Foreskin fibroblast (primary cell): ENCODE measurements at places on chromosomes 2 and 18.

GRCh38 chr2:79327460-79327859, 167.9 kb upstream of the REG3A start:
- no peak for DNase-seq

DNA sequence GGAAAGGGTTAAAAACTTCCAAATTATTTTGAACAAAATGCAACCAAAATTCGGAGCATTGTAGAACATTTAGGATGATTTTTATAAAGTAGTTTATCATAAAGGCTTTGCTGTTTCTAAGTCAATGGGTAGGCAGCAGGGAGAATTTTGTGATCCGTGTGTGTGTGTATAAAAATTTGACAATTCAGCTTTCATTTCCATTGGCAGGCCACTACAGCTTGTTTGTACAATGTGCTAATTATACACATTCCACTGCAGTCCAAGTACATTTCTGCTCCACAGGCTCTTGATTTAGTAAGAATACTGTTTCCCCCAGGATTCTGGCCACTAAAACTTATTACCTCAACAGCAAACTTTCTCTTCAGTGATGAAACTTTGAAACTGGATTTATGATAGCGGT, 71.8 kb upstream of the LTBP1 start:
- no peak for DNase-seq

- DNase-seq, result no peak
These were observed 108.6 kb upstream of the RNF152 start for GRCh38 chr18:62001396-62001795.

DNA sequence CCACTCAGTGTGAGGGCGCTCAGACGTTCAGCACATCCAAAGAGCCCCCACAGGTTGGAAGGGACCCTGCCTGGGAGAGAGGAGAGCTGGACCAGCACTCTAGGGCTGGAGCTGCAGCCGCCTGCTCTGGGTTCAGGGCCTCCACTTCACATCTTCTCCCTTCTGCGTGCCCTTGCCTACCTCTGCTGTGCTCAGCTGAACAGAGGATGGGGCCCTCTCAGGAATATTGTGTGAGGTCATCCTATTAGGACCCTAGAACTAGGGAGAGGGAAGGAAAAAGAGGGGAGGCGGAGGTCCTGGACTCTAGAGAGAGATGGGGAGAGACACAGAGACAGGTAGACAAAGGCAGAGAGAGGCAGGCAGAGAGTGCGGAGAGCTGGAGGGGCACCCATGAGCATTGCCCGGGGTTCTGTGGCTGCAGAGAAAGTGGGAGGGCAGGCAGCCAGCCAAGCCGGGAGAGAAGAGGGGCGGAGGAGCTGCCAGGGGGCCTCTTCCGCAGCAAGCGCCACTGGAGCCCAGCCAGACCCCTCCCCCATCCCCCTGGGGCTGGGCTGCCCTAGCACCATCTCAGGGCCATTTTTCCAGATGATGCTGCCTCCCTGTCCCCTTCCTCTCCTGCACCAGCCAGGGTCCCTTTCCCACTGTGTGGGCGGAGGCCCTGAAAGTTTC, 8.3 kb upstream of the TNS1 start:
- no peak for DNase-seq

GRCh38 chr18:54948350-54948837, 10.9 kb downstream of the CCDC68 start:
- no peak for DNase-seq

- no peak for DNase-seq
These were observed 366.3 kb downstream of the SETBP1 start for GRCh38 chr18:45046961-45047360.

DNA sequence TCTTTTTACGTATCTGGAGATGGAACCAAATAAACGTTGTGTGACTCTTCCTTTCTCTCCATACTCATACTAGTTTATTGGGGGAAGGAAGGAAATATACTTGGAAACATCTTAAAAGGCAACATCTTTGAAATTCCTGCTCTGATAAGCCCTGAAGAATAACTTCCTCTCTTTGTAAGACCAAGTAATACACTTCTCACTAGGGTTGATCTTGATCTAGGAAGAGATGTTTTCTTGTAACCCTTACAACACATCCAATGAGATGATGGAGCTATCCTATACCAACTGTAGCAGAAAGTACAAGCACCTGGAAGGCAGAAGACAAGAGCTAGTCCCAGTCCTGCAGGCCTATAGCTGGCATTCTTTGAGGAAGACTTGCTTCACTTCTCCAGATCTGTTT, 2.0 kb downstream of the ANKRD44 start:
- no peak for DNase-seq

DNA sequence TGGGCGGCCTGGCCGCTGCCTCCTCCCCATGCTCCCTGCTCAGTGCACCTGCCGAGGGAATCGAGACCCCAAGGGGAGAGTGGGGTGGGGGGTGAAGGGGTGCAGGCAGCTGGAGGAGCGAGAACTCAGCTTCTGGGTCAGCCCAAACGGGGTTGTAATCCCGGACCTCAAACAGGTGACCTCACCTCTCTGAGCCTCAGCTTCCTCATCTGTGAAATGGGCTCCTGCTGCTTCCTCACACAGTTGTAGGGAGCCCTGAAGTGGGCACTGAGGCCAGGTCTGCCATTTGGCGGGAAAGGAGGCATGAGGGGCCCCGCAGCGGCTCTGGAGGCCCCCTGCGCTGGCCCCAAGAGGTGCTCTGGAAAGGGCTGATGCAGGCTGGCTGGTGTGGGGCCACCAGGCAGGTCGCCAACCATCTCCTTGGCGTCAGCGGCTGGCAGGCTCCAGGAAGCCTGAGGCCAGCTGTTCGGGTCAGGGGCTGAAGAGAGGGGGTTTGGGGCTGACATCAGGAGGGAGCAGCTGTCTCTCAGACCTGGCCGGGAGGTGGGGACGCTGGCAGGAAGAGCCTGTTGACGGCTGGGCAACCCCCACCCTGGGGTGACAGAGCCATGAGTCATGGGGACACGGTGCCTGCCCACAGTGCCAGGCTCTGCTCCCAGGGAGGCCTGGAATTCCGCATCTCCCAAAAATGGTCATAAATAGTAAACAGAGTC, 4.9 kb downstream of the KLHL30 start:
- peak; percentile 76 for DNase-seq

DNA sequence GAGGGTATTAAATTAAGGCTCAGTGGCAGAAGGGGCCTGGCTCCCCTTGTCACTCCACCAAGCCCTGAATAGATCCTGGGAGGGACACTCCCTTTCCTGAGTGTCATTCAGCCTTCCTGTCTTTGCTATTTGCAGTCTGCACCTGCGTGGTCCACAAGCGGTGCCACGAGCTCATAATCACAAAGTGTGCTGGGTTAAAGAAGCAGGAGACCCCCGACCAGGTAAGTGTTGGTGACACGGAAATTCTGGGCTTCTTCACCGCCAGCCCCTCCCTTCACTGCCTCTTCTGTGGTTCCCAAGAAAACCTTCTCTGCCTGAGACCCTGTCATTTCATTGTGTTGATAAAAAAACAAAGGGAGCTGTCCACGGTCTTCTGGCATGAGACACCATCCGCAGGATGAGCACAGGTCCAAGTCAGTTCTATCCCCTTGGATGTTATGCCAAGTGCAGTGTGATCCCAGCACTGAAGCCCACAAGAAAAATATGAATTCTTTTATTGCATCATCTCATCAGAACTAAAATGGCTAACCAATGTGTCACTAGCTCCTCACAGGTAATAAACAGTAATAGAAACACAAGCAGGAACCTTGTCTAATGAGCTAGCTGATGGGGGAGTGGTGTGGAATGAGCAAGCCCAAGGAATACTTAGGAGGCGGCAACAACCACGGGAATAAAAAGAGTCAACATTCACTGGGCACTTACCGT, 316.9 kb upstream of the EPAS1 start:
- no peak for DNase-seq

DNA sequence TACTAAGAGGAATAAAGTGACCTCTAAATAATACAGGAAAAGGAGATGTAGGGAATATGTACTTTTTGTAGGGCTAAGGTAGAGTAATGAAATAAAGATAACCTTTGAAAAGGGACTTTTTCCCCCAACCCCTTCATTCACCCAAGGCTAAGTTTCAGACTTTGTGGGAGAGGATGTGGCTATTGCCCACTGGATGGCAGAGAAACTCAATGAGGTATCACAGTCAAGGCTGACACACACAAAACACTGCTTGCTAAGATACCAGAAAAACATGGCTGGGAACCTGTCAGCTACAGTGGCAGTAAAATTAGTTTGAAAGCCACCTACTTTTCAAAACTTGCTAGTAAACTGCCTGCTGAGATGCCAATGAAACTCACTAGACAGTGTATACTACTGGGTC, 158.8 kb upstream of the WDSUB1 start:
- DNase-seq, result no peak

DNA sequence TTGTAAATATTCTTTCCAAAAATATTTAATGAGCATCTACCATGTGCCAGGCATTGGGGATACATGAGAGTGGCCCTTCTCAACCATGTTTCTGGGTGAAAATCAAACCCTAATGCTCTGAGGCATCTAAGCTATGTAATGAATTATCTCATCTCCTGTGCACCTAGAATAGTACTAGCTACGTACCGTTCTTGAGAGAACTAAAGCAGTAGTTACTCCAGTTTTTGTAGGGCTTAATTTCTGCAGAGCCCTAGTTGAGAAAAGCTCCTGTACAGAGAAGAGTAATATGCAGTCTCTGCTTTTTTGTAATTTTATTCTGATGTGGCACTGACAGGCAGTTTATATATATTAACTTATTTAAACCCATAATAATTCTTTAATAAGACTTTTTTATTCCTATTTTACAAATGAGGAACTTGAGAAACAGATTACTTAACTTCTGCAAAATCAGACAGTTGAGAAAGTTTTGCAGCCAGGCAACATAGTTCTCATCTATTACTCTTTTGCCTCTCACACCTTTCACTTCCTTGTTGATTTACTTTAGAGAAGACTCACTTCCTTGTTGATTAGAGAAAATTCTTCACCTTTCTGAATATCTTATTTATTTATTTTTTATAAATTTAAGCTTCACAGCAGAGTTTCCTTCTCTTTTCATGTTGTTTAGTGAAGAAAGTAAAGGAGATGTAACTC, 3.1 kb downstream of the SPOPL start:
- DNase-seq, result no peak

GRCh38 chr2:72745679-72746368, 80.0 kb downstream of the EXOC6B start:
- DNase-seq, result peak; percentile 79

GRCh38 chr18:2797951-2798350, 48.9 kb upstream of the EMILIN2 start:
- DNase-seq, result no peak

DNA sequence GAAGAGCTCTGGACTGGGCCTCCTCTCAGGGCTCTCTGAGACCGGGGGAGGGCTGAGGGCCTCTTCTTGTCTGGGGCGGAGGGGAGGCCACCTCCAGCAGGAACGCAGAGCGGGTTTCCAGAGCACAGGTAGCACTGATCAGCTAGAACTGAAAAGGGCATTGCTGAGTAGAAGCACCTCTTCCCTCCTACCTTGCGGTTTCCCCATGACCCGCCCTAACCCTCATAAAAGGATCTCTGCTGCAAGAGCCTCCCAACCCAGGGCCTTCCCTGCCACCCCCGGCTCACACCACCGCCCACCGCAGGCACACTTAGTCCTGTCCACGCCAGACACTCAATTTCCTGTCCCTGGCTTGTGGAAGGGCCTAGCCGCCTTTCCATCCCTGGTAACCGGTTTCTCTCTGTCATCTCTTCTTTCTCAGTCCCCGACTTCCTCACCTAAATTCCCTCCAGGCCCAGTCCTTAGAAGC, 966 bp downstream of the ADCY3 start:
- no peak for DNase-seq

- no peak for DNase-seq
These were observed 24.1 kb upstream of the HNMT start for GRCh38 chr2:137940154-137940553.

GRCh38 chr2:172087207-172087779, 2.0 kb downstream of the DLX1 start:
- DNase-seq, result peak; percentile 33

DNA sequence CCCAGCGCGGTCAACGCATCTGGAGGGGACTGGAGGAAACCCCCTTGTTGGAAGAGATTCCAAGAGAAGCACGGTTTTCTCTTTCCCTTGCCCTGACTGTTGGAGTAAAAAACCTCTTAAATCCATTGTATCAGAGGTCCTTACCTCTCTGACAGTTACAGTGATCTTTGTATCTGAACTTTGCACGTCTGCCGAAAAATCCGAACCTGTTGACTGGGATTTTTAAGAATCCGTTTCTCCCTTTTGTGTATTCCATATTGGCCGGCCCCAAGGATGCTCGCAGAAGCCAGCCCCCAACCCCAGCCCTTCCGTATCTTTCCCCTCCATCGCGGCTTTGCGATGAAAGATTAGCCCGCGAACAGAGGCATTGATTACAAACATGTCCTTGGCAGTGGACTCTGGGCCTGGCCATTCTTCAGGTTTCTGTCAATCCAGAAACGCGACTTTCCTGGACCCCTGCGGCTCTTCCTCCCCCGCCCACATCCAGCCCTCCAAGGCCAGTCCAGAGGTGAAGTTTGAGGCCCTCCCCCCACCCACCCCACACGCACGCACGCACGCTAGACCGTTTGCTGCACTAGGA, 4.6 kb upstream of the DLX1 start:
- no peak for DNase-seq

DNA sequence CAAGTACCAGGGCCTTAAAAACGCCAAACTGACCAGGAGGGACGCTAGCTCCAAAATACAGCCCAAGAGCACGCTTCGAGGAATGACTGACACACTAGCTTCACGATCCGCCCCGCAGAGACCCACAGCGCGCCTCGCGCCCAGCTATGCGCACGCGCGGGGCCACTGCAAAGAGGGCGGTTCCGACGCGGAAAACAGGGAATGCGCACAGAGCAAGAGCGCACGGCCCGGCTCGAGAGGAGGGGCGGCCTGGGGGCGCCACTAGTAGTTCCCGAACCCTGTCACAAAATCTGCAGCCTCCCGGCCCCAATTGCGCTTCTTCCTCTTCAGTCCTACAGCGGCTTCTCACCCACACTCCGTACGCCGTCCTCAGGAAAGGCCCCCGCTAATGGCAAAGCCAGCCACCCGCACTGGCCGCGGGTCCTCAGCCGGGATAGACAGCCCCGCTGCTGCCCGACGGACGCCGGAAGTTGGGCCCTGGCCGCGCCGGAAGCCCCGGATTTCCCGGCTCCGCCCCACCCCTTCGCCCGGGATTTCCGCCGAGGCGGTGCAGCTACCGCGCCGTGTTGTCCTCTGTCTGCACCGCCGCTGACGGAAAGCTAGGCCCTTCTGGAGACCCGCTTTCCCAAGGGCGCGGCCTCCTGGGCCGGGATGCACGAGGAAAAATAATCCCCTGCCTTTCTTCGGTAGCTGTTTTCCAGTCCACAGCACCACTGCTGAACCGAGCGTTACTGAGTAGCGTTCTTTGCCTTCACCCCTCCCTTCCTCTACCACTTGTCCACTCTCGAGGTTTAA, at the start of gene HDHD2:
HDHD2 (minus strand) TSS at position 472 of the 795 bp plus-strand sequence. CDS start 14,061 bp downstream, outside the sequence.
- peak; percentile 93 for DNase-seq

GRCh38 chr18:51614967-51615571, 417.6 kb upstream of the MEX3C start:
- no peak for DNase-seq

GRCh38 chr2:60484133-60484645, 69.3 kb downstream of the BCL11A start:
- DNase-seq, result peak; percentile 68

GRCh38 chr2:85276571-85277118, 51.1 kb downstream of the TGOLN2 start:
- no peak for DNase-seq
